ENCODE measurements at places on chromosomes 7 and 10.
A peak's percentile ranks its signal among the peaks of the same experiment; 100 is the strongest.

DNA sequence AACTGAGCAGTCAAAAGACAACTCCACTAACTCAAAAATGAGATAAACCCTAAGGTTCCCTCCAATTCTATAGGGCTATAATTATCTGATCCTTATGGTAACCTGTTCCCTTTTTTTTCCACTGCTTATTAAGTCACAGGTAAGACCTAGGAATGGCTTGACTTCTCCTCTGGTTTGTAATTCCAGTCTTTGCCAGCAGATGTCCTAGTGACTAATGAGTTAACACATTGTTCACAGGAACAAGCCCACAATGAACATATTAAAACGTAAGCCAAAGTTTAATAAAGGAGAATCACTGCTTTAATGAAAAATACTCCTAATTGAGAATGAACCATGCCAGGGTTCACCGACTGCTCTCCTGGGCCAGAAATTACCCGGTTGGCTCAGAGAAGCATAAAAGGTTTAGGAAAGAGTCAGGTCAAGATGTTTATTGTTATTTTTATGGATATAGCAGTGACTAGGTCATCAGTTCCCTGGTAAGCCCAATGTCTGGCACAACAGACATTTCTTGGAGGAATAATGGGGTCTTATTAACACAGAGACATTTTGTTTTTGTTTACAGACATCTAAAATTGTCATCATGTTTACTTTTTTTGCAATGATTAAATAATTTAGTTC lies 120.1 kb downstream of the ELAPOR2 start:
- DNase-seq: peak; percentile 14

DNA sequence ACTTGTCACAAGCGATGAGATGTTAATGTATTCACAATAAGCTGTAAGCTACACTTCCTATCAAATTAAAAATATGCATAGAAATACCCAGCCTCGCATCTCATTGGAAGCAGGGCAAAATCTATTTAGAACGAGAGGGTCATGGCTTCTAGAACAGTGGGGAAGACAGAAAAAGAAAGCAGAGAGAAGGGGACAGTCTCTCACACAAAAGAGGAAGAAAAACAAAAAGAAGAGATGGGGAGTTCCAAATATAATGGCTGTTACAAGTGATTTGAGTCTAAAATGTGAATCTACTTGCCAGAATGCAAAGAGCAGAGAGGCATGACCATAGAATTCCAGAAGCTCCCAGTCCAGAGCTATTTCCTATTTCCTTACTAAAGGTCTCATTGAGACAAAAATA lies 13.8 kb downstream of the LRRN3 start:
- no peak for DNase-seq

GRCh38 chr10:48602401-48603135 lies 2.3 kb downstream of the ARHGAP22 start:
- no peak for DNase-seq

DNA sequence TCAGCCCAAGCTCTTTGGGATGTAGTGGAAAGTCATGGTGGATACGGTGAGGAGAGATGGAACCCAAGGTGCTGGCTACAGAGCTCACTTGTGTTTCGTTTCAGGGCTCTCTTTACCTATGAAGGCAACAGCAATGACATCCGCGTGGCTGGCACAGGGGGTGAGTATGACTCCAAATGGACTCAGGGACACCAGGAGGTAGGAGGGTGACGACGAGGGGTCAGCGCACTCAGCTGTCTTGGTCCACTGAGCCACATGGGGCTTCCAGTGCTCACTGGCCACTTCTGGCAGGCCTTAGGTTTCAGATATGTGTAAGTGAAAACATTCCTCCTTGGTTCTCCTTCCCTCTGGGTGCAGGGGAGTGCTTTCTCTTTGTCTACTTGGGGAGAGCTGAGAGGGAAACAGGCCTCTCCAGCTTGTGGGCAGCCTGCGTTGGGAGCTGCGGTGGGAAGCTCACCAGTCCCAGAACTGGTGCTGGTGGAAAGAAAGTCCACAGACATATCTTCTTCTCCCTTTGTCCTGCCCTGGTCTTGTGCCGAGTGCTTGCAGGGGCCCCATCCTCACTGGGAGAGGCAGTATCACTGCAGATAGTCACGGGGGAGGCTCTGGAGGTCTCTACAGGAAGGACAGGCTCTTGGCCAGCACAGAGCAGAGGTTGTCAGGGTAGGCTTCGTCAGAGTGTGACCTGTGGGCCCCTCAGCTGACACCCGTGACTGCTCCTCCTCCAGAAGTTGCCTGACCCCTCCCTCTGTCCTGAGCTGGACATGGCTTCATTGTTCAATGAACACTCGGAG lies 5.8 kb downstream of the DBNL start:
- no peak for DNase-seq

DNA sequence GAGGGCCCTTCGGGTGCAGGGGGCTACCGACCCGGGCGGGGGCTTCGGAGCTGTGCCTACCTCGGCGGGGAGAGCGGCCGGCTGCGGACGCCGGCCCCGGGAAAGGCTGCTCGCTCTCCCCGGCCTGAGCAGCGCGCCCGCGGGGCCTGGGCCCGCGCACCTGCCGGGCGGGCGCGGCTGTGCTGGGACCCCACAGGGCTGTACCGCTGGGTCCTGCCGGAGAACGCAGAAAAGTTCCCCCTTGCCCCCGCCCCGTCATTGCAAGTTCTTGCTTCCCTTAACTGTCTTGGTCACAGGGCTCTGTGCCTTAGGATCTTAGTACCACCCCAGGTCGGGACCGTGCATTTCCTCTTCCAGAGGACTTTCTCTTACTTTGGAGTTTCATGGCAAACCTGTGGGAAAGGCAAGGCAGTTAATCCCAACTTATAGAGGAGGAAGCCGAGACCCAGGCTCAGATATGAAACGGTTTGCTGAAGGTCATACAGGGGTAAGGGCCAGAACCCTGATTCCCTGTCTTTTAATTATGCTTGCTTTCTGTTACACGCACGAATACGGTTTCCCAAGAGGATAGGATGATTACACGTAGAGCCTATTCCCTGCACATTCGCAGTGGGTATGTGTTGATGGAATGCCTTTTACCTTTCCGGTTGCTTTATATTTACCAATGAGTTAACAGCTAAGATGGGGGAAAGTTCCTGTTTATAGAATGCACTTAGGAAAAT lies 652 bp downstream of the PCGF5 start:
- peak; percentile 18 for DNase-seq

- DNase-seq: no peak
Measured at GRCh38 chr7:101547022-101547915, 81.8 kb downstream of the MYL10 start.

GRCh38 chr7:14510268-14510667 lies 392.3 kb downstream of the DGKB start:
- no peak for DNase-seq

DNA sequence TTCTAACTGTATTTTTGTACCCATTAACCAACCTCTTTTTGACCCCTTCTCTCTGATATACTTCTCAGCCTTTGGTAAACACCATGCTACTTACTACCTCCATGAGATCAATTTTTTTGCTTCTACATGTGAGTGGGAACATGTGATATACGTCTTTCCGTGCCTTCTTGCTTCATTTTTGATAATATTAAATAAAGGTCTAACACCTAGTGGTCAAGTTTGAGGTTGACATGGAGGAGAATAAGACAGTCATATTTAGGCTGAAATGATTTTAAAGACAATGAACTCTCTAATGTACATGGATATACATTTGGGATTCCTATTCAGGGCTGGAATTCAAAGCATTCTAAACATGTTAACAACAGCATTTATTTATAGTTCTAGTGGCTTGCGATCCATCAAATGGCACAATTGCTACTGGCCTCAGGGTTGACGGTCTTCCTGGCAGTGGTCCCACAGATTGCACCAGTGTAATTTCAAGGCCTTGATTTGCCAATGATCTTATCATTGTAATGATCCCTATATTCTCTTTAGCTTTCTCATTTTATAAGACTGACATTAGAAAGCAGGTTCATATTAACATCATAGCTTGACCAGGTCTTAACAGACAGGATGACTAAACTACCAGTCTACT lies 315.9 kb upstream of the ETV1 start:
- no peak for DNase-seq

- DNase-seq: no peak
Measured at GRCh38 chr10:102401735-102402511, 6.4 kb downstream of the NFKB2 start.

DNA sequence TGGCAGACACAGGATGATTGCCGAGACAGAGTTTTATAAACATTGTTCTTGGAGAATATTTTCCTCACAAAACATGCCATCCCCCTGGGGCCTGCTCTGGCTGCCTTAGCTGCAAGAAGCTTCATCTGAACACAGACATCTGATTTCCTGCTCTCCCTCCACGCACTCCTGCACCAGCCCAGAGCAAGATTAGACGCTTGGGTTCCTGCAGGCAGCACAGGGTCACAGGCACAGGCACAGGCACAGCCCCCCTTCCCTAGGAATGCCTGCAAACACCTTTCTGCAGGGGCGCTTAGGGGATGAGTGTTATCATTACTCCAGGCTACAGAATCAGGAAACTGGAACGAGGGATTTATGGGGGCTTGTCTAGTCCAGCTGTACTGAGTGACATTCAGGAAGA lies 450.3 kb downstream of the GRID1 start:
- DNase-seq: no peak

DNA sequence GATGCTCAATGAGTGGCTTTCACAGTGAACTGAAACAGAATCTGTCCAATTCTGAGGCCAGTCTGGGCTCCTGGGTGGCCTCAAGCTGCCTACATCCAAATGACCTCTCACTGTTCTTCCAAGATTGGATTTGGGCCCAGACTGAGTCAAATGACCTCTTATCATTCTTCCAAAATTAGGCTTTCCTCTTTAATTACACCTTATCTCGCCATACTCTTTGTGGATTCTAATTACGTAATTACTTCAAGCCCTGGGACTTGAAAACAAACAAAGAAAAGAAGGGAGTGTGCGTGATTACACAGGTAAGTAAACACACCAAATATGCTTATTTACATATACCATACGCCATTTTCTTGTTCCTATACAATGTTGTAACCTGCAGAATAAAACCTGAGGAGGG lies 18.8 kb downstream of the SORBS1 start:
- DNase-seq: no peak

- DNase-seq: no peak
Measured at GRCh38 chr7:126524967-126525366, 727.8 kb downstream of the GRM8 start.

GRCh38 chr7:105250706-105251105 lies 138.0 kb downstream of the SRPK2 start:
- no peak for DNase-seq

GRCh38 chr7:135204341-135204749 lies 7.0 kb downstream of the WDR91 start:
- DNase-seq: no peak

Measured in activated CD4-positive, alpha-beta T cell treated with anti-CD3 and anti-CD28 coated beads, Interleukin-2, amount 50 U/mL, for 1 hour (primary cell).